ENCODE measurements at places on chromosomes 7 and 10. TPM values are rescaled to one million over a fixed set of nuclear protein-coding genes. Genes with fewer than 3 reads are reported as not detected.

DNA sequence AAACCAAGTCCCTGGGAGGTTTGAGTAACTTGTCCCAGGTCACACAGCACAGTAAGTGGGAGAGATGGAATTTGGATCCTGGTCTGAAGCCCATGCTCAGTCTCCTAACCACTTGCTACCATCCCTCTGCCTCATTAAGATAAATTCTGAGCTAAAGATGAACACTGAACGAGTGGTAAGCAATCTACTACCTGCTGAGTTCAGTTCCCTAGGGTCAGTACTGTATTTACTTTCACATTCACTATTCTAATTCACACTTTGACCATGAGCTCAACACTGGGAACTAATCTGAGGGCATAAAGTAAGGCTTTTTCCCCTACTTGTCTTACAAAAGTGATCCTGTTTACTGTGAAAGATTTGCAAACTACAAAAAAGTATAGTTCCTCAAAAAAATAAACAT, 2.4 kb downstream of the UROS start:
- H3K4me1 ChIP-seq, result peaks cover 3% of the 10 kb centered on the region
- no peak for DNase-seq
- H3K4me3 ChIP-seq, result no peak overlapping the region
- H3K27me3 ChIP-seq, result no peaks in the 10 kb centered on the region
- H3K36me3 ChIP-seq, result peaks cover under 1% of the 10 kb centered on the region

The KIAA1217 gene
- 15.9 TPM for total RNA-seq

The IDI2 gene
- total RNA-seq, result not detected

The LAMB4 gene
- total RNA-seq, result not detected

GRCh38 chr7:92916770-92917224, 80.4 kb upstream of the CDK6 start:
- no peak for DNase-seq
- H3K4me3 ChIP-seq, result no peak overlapping the region
- H3K4me1 ChIP-seq, result no peaks in the 10 kb centered on the region
- H3K27ac ChIP-seq, result no peak overlapping the region
- no peaks in the 10 kb centered on the region for H3K36me3 ChIP-seq

The CYP2W1 gene
- total RNA-seq, result not detected

Data from aorta (tissue), 5 donors.